ENCODE measurements at places on chromosomes 1 and 21.

GRCh38 chr1:53270107-53270506 lies 31.8 kb upstream of the MAGOH start:
- no peak for DNase-seq

- no peak for DNase-seq
Measured at GRCh38 chr1:24202987-24203386, 15.9 kb upstream of the IFNLR1 start.

- DNase-seq = no peak
Measured at GRCh38 chr1:186812570-186812969, 16.2 kb upstream of the PLA2G4A start.

DNA sequence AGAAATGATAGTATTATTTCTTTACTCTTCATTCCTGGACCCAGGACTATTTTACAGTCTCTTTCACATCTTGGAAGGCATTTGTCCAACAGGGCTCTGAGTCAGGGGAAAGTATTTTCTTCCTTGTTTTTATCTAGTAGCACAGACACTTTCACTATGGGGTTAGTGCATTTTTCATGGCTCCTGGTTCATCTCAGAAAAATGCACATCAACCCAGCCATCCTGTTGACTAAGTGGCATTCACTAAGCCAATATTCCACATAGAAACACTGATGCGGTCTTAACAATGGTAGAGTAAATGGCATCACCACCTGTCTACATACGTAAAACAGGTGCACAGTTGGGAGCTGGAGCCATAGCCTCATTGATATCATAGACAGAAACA lies 87.4 kb upstream of the C1orf21 start:
- DNase-seq = no peak

DNA sequence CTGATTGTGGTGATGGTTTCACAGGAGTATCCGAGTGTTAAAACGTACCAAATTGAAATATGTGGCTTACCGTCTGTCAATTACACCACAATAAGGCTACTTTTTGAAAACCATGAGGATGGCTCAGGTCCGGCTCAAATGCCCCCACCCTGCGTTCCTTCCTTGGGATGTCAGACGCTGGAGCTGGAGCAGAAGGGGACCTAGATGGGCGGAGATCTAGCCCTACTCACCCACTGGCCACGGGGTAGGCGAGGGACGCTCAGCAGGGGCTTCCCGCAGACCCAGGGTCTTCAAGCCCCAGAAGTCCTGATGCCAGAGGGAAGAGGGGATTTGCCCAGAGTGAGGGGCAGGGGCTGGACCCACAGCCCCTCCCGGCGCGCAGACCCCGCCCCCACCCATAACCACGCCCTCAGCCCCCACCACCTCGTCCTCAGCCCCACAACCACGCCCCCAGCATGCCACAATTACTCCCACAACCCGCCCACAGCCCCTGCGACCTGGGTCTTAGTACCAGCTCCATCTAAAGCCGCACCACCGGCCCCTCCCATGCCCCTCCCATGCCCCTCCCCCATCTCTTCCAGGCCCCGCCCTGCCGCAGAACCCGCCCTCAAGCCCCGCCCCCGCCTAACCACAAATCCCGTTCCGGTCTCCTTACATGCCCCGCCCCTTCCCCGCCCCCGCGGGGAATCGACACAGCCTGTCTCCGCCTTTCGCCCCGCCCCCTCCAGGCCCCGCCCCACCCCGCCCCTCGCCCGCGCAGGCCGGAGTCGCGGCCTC lies at the start of gene LRRC3:
Gene LRRC3, plus strand, starts transcription at position 764 of the 777 bp plus-strand sequence. CDS start 1,135 bp downstream, outside the sequence.
- no peak for DNase-seq

DNA sequence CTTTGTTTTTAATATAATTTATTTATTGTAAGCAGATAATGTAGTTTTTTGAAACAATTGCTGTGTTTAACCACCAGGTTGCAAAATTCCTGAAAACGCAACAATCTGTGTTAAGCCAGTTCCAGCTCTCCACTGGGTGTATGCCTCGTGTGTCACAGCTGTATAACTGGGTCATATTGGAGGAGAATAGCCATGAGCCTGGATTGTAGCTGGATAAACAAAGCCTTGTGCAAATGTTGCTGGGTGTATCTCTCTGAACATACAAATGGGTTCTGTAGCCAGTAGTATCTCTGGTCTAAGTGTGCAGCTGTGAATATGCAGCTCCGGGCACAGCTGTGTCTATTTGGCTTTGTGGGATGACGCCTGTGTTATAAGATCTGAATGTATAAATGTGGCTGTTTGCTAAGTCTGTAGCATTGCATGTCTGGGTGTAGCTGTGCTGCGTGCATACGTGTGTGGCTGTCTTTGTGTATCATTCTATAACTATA lies 2.8 kb downstream of the TCEA3 start:
- DNase-seq = no peak

DNA sequence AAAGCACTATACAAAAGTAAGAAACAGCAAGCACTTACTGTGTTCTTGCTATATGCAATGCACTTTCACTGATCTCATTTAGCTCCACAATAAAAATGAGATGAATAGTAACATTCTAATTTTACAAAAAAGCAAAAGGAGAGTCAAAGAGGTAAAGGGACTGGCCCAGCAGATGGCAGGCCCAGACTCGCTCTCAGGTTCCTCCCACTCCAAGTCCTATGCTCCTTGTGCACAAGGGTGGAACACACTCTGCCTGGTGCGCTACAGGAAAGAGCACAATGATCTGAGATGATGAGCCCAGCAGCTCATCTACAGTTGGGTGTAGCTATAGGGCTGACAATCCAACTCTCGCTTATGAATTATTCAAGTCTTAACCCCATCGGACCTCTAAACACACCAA lies 94.1 kb upstream of the LYST start:
- no peak for DNase-seq
